Stimulated activated CD4-positive, alpha-beta T cell treated with anti-CD3 and anti-CD28 coated beads, Interleukin-15, amount 100 ng/mL, for 1 hour (primary cell): ENCODE measurements at places on chromosomes 12 and 14.

GRCh38 chr12:124370384-124370783 lies 75.5 kb downstream of the RFLNA start:
- no peak for DNase-seq

DNA sequence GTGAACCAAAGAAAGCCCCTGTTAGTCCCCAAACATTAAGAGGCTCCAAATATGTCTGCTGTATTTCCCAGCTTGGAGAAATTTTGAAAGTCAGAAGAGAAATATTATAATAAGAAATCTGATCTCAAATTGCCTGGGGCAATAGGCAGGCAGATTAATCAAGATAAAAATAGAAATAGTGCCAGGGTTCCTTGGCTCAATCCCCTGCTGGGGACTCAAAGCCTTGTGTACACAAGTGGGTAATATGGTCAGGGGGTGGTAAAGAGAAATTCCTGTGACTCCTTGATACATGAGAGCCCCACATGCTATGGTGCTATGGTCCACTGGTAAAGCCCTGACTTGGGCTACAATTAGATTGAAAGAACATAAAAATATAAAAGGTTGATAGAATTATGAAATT lies 41.3 kb upstream of the ARID2 start:
- DNase-seq = no peak

DNA sequence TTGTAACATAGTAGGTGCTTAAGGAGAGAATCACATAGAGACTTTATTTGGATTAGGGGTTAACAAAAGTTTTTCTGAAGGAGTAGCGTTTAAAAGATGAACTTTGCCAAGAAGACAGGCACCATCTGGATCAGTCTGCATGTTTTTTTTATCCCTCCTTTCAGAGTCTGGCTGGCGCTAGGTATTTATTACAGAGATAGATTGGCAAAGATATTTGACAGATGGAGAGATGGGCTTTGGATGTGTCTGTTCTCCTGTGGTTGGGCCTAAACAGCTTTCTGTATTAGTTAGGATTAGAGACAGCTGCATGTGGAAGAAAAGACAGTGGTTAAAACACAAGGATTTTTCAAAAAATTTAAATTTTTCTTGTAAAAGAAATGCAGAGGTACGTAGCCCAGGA lies 133.9 kb downstream of the C12orf75 start:
- no peak for DNase-seq

GRCh38 chr14:104030958-104031357 lies 54.5 kb upstream of the ASPG start:
- DNase-seq = no peak

DNA sequence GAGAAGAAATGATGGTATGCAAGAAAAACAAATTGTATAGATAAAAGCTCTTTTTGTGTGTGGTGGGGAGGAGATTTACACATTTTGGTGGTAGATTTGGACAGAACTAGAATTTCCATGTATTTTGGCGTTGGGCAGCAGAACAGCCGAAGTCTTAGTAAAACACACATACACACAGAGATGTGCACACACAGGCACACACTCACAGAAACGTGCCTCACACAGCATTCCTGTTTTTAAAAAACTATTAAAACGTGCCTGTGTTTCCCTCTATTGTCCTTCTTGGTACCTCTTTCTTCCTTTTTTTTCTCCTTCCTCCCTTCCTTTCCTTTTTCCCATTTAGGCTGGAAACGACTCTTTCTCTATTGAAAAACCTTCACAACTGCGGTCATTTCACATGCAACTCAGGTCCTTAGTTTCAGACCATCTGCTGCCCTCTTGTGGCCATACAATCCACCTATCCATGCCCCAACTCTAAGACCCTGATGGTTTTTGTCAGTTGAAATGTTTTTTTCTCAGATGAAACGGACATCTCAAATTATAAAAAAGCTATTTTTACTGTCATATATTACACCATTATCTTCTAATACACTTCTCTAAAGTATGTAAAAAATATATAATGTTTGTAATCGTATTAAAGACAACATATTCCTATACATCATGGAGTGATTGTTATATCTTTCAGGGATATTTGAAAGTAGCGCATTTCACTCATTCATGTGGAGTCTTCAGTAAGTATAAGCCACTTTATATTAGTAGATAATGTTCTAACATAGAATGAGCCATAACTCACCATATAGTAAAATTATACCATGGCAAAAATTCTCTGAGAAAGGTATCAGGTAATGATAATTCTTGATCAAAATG lies 386.7 kb upstream of the NOVA1 start:
- DNase-seq = no peak

DNA sequence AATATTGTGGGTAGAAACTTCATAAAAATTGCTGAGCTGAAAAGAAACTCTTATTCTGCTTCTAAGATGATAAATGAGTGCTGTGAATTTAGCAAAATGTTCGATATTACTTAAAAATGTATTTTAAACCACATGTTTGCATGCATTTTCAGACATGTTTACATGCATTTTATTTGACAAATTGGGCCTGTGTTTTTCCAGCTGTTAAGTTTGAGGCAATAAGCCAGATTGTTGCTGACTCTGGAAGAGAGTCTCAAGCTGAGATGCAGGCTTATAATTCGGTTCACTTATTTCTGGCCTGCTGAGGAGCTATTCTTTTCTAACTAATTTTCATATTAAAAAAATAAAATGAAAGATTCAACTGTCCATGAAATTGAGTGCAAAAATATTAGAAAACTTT lies 110.1 kb downstream of the SYNE2 start:
- no peak for DNase-seq

DNA sequence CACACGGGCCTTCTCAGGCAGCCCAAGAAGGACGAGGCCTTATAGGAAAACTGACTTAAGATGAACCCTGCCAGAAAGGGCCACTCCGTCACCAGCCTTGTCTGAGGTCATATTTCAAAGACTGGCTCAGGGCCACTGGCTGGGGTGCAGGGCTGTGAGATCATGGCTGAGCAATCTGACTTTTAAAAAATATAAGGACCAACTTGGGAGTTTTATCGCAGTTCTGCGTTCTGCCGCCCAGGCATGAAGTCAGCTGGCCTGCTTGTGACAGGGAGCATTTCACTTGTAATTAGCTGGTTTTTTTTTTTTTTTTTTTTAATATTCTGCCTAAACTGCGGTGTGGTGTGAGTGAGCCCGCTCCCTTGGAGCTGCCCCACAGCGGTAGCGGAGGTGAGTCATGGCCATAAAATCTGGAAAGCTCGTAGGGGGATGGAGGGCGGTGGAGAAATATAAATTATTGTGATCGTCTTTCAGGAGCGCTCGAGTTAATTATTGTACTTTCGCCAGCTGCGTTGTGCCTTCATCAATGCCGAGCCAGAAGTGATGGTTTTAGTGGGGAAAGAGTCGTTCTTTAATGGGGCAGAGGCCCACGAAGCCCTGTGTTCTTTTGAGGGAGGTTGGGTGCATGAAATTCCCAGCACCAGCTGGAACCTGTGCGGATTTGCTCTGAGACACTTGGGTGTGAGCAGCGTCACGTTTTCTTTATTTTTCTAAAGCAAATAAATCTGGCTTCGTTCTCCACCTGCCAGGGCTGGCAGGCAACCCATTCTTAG lies 231.9 kb downstream of the C12orf75 start:
- DNase-seq = no peak

DNA sequence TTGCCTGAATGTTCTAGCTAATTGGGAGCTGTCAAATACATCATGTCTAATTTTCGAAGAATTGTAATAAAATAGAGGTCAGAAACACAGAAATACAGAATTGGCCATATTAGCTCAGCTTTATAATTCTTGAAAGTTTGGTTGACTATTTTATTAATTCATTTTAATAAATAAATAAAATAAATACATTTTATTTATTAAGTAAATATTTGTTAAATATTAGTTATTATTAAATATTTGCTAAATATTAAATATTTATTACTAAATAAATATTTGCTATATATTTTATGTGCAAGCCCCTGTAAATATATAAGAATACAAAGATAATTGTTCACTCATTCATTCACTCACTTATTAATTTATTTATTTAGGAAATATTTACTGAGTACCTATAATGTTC lies 231.3 kb downstream of the SSPN start:
- DNase-seq = no peak

DNA sequence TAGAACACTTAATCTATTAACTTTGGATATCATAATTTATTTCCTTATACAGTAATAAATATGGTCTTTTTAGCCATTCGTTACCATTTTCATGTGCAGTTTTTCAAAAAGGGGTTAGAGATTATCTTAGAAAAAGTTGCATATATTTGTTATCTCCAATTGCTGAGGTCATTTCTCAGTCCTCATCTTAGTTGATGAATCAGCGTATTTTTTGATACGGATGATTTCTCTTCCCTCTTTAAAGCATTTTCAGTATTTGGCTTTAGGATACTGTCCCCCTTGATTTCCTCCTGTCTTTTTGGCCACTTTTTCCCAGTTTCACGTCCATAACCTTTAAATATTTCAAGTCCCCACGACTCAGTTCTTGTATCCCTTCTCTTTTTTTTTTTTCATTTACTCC lies 21.8 kb downstream of the DNAL1 start:
- DNase-seq = no peak

DNA sequence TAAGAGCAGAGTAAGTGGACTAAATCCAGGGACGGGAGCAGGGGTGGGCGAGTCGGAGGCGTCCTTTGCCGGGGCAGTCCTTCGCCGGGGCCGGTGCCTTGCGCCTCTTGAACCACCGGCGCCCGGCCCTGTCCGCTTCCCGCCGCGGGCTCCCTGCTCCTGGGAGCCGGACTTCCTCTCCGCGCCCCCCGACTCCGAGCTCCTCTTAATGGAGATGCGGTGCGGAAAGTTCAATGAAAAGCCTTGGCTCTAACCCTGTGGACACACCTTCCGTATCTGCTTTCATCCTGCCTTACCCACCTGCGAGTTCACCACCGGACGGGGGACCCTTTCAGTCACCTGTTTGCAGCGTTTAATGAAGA lies 412 bp downstream of the FGFR1OP2 start:
- no peak for DNase-seq

DNA sequence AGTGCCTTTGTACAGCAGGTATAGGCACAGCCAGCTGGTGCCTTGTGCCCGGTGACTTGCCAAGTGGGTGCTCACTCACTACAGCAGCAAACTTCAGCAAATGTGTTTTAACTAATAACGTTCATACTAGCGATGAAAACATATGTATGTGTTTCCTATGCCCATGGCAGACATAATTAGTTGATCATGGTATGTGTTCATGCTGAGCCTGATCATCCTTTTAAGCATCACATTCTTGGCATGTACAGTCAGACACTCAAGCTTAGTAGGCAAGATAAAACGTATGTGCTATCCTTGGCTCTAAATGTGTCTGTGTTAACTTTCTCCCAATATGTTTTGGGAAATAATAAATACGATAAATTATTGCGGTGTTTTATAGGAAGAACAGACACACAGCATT lies 55.6 kb downstream of the RASSF8 start:
- no peak for DNase-seq
